AG04450 (cell line): ENCODE measurements at places on chromosomes 3 and 15. TPM values are rescaled to one million over a fixed set of nuclear protein-coding genes. Genes with fewer than 3 reads are reported as not detected.

GRCh38 chr3:45123030-45123429 is 23.1 kb downstream of the CDCP1 start:
- DNase-seq, result peak; percentile 94

NR1I2 gene
- polyA plus RNA-seq, result not detected in 2 replicates

DNA sequence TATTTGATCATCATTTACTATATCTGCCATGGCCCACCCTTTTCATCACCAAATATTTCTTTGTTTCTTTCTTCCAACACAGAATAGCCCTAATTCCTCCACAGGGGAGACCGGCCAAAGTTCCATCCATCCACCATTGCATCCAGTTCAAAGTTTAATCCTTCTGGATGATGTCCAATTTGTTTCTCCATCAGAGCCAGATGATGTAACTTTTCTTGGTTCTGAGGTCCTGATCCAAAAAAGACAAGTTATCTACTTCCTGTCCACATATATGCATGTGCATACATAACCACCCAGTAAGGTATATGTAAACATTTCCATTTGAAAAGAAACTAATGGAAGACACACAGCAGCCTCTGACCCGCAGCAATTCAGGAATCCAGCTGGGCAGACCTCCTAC is 237.3 kb downstream of the SHOX2 start:
- DNase-seq, result no peak

DNA sequence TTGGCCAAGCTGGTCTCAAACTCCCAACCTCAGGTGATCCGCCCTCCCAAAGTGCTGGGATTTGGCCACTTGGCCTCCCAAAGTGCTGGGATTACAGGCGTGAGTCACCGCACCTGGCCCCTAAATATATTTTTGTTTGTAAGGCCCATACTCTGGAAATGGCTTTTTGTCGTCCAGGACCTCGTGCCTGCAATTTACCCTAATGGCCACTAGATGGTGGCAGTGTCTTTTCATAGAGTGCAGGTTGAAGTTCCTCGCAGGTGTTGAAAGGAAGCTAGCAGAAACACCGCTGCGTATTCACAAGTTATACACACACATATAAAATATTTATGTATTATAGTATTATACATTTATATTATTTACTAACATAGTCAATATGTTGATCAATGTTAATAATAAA is 97.2 kb downstream of the LRTM1 start:
- no peak for DNase-seq

- no peak for DNase-seq
These were observed 25.3 kb upstream of the TM4SF4 start for GRCh38 chr3:149449182-149449581.

DNA sequence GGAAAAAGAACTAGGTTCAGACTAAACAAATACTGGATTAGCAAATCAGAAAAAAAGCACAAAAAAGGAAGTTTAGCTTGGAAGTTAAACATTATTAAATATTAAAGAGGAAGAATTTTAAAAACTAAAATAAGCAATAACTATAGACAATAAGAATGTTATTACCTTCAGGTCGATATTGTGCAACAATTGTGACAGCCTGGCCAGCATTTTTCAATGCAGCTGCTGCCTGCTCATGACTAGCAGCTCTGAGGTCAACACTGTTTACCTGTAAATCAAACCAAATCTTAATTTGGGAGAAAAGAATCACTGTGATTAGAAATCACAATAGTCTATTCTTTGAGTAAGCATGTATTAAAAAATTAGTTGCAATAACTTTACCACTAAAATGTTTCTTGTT is 75.1 kb upstream of the MELTF start:
- no peak for DNase-seq

CELF6 gene
- polyA plus RNA-seq, result 0.07 and 0.10 TPM in 2 replicates

DNA sequence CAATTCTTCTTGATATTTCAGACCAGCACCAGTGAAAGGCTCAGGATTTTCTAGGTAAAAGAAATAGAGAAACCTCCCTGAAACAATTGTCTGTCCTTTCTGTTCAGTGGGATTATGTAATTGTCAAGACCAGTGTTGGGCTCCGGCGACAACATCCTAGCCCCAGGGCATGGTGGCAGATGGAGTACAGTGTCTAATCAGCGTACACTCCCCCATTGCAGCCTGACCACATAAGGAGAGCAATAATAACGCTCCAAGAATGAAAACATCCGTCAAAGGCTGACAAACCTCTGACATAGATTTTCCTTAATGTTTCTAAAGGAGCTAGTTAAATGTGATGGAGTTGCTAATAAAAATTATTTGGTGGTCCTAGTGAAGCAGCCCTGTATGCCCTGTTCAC is 144.6 kb downstream of the EBLN2 start:
- no peak for DNase-seq

DNA sequence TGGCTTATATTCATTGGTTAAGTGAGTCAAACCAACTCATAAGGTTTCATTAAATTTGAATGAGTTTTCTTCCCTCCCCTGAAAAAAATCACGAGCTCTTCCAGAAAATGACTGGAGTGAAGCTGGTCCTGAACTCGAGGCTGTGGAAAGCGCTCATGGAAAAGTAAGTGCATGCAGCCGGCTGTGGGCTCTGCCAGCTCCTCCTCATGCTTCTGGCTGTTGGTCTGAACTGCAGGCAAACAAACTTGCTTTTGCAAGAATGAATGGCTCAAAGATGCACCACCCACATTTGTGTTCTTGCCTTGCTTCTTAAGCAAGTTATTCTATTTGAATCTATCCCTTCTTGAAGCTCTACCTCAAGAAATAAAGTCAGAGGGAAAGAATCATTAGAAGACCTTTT is 6.2 kb downstream of the ETV5 start:
- no peak for DNase-seq

- no peak for DNase-seq
These were observed 107.7 kb downstream of the TNIK start for GRCh38 chr3:171352387-171352935.

DNA sequence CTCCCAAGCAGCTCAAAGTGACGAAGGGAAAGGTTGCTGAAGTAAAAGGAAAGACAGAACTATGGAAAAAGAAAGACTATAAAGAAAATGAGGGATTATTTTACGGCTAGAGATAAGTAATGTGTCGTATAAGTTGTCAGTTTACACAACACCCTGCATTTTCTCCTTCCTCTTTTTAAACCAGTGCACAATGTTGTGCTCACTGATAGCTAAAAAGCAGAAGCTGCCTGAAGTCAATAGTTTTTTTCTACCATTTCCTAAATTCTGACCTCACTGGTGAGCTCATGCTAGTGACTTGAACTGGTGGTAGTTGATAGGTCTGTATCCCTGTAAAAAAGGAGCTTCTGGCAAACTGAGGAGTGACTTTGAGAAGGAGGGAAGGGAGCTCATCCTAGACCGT is 368.6 kb upstream of the GBE1 start:
- no peak for DNase-seq

DNA sequence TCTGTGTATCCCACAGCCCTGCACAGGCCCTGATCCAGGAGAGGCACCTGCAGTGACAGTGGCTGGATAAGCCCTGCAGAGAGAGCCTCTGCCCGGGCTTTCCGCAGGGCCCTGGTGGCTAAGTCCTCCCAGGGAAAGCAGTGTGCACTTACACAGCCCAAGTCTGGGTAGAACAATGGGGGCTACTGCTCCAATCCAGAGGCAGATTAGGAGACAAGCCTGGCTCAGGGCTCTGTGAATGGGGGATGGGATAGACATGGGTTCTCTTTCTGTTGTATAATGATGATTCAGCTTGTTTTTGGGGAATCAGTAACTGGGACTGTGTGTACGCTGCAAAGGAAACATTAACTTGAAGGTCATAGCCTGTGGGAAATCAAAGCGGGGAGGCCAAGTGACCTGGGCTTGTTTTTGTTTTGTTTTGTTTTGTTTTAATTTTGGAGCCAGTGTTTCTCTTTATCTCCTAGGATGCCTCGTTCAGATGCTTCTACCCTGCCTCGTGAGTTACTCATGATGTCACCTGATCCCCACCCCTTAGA is 4.1 kb upstream of the ALDH1L1 start:
- no peak for DNase-seq

SCN11A gene
- 0.05 TPM in 2 replicates for polyA plus RNA-seq

GRCh38 chr3:67798412-67798811 is 144.0 kb upstream of the SUCLG2 start:
- DNase-seq, result no peak

CCR4 gene
- polyA plus RNA-seq, result not detected in 2 replicates

GRCh38 chr3:7075117-7075516 is 214.2 kb downstream of the GRM7 start:
- no peak for DNase-seq

ACVR2B gene
- polyA plus RNA-seq, result 0.82 and 1.0 TPM in 2 replicates

RLBP1 gene
- polyA plus RNA-seq, result not detected in 2 replicates

SLC7A14 gene
- polyA plus RNA-seq, result 2.3 TPM in 2 replicates

DNA sequence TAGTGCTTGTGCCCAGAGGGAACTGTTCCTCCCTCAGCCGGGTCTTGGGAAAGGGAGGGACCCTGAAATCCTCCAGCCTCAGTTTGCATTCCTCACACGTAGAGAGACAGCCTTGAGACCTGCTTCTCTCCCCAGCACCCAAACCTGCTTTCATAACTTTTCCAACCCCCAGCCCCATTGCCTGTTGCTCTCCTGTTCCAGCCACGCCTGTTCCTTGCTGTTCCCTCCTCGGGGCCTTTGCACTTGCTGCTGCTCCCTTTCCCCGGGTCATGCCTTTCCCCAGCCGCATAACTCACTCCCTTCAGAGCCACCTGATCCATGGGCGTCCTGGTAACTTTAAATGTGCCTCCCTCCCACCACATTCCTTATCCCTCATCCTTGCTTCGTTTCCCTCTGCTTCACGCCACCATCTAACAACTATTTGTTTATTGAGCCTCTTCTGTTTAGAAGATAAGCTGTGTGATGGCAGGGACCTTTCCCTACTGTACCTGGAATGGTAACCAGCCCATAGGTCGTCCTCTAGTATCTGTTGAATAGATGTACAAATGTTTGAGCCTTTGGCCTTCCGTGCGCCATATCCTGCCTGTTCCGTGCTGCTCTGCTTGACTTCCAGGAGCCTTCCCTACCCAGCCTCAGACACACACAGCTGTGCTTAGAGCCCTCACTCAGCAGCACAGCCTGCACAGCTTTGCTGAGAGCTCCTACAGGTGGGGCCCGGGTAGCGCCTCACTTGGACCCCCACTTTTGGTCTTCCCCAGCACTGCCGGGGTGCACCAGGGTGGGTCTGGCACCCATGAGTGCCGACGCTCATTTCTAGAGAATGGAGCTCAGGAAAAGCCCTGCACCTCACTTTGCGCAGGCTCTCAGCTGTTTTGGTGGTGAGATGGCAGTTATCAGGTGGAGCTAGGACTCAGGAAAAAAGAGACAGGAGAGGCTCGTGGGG is 60.2 kb downstream of the SCN5A start:
- DNase-seq, result no peak

- DNase-seq, result no peak
These were observed 518.4 kb downstream of the FOXP1 start for GRCh38 chr3:71064956-71065763.

- DNase-seq, result no peak
These were observed 110.5 kb downstream of the WDR72 start for GRCh38 chr15:53648934-53649333.

CCNB2 gene
- 19.7 and 25.9 TPM in 2 replicates for polyA plus RNA-seq

DNA sequence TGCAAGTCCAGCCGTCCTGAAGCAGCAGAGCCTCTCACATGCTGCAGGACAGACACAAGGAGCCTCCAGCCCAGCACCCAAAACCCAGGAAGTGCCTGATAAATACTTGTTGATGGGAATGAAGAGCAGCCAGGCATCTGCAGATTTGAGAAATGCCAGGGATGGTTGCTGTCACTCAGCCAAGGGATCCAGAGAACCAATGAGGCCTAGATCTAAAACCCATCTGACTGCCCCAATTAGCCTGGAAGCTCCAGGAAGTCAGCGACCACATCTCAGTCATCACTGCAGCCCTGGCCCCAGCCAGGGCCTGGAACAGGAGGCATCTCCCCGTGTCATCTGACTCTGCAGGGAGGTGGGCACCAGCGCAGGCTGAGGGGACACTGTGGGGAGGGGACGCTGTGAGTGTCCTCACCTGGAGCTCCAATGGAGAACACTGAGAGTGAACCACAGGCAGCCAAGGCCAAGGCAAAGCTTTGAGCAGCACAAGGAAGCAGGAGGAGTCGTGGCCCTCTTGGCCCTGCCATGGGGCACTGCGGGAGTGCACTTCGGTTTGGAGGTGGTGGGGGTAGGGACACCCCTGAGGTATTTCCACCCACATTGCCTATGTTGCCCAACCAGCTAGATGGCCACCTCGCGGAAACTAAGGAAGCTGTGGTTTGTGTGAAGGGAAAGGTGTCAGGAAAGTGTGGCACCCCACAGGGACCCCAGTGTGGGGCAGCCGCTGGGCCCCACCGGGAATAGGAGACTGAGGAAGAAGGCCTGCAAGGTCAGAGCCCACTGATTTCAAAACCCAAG is 229.5 kb downstream of the VPS13C start:
- DNase-seq, result no peak

KNL1 gene
- polyA plus RNA-seq, result 3.0 and 5.6 TPM in 2 replicates

- DNase-seq, result no peak
These were observed 99.1 kb downstream of the DAPK2 start for GRCh38 chr15:63947228-63947627.

CNTN6 gene
- polyA plus RNA-seq, result not detected in 2 replicates

DNA sequence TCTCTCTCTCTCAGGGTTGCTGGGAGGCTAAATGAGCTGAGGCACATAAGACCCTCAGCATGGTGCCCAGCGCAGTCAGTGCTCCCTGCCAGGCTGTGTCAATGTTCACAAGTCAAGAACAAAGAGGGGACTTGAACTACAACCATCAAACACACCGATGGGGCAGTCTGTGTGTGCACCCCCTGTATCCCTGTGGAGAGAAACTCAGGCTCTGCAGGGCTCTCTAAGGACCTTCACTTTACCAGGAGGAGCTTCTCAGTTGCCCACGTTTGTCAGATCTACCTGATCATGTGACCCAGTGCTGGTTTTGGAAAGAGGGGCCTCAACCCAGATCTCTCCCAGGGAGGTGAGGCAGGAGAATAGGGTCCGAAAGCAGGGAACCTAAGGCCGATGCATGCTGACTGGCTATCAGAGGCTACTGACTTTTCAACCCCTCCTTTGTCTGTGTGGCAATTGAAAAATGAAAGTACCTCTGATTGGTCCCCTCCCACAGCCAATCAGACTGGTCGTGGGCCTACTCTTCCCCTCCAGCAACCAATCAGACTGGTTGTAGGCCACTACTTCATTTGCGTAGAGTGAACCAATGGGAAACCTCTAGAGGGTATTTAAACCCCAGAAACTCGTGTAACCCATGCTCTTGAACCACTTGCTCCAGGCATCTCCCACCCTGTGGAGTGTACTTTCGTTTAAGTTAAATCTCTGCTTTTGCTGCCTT is 34.0 kb downstream of the RHCG start:
- no peak for DNase-seq

RYK gene
- 67.6 and 74.5 TPM in 2 replicates for polyA plus RNA-seq

- no peak for DNase-seq
These were observed 71.8 kb downstream of the MINDY2 start for GRCh38 chr15:58842713-58843396.

- DNase-seq, result no peak
These were observed 229.5 kb downstream of the TUSC7 start for GRCh38 chr3:116939091-116939490.

USF3 gene
- polyA plus RNA-seq, result 11.7 and 15.4 TPM in 2 replicates

FEZF2 gene
- polyA plus RNA-seq, result not detected in 2 replicates
